ENCODE measurements at places on chromosomes 7 and 10.

DNA sequence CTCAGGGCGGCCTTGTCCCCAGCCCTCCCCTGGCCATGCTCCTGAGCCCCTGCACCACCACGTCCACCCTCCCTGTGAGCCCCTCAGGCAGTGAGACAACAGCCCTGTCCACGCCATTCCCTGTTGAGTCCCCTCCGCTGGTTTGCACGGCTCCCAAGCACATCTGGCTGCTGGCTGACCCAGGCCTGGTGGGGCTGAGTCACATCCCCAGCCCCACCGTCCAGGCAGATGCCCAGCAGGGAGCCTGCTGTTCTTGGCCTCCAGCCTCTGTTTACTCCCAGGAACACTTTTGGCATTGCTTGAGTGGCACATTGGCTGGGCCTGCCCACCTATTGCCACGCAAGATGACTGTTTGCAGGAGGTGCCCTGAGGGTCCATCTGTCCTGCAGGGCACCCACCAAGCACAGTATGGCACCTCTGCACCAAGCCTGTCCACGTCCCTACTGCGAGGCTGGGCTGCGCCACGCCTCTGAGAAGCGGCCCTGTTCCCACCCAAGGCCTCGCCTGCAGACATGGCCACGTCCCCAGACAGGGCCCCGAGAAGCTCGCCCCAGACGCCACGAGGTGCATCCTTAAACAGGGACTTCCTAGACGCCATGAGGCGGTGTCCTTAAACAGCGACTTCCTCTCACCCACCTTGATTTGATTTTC lies 48.4 kb upstream of the INPP5A start:
- DNase-seq: no peak

DNA sequence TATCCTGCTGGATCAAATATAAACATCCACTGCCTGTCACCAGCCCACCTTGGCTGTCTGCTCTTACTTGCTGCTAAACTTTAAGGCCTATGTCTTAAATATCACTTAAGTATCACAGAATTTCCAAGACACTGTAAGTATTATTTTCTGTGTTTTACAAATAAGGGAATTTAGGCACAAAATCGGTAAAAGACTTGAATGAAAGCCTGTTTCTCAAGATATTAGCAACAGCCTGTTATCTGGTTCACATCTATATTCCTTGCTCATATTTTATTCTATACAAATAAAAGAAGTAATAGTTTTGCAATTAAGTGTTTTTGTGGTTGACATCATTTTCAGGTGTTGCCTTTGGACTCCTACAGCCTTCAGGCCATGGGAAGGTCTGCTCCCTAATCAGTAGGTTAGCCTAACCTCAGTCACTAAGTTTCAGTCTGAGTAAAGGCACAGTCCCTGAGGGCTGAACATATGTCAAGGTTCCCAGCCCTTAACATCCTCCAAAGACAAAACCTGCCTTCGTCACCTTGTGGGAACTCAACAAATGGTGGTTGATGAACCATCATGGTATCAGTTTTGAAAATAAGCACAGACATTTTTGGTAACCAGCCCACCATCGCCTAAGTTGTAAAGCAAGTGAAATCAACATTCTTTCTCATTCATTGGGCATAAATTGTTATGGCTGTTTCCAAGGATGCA lies 127.1 kb downstream of the CREB5 start:
- DNase-seq: no peak

DNA sequence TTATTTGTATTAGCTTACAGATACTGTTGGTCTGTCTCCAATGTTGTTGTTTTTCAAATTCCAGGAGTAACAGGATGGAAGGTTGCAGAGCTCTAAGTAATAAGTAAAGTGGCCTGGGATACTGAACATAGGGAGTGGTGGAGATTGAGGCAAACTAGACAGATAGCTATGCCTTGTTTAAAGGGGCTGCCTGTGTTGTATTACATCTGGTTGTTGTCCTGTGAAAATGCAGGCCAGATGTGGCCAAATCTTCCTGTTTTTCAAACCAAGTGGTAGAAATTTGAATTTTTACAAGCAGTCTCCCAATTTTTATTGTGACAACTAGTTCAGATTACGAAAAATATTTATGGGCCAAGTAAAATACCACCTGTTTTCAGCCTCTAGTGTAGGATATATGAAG lies 33.5 kb downstream of the BICC1 start:
- DNase-seq: no peak

GRCh38 chr10:3902054-3902808 lies 117.2 kb upstream of the KLF6 start:
- DNase-seq: no peak

DNA sequence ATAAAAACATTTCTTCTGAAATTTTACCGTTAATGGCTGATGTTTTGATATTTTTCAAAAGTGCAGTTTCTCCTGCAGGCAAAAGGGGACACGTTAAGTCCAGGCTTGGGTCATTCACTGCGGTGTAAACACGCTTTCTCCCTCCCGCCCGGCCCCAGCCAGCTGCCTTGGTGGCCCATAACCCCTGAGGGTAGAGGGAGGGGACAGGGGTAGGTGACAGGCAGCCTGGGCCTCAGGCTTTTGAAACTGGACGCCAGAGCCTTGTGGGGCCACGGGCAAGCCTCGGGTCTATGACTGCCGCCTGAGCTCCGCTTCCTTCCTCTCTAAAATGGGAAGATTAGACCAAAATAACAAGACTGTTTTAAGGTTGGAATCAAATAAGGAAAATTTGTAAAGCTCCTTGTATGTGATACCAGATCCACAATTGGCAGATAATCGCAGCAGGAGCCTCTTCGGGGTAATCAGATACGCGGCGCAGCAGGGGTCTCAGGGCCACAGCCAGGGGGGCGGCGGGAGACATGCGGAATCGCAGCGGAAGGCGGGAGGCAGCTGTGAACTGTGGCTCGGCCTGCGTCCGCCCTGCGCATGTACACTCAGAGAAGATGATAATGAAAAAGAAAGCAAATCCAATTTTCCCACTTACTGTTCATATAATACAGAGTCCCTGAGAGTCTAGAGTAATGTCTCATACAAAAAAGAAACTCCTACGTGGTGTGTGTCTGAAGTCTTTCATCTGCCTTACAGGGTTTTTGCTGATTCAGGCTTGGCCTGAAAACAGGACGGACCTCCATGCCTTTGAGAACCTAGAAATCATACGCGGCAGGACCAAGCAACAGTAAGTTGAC lies 138.3 kb downstream of the EGFR start:
- no peak for DNase-seq

DNA sequence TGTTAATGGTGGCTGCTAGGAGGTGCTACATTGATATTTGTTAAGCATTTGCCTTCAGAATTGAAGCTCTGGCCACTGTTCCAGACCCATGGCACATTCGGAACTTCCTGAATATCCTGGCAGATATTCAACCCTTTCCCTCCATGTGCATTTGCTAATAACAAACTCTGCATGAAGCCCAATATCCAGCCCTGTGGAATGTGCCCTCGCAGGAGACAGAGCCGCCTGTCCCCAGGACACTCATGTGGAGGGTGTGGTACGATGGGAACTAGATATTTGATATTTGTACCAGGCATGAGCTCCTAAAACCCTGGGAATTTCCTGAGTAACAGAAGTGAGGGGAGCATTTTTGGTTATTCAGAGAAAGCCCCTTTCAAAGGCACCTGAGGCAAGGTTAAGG lies 21.6 kb upstream of the ARHGAP22 start:
- DNase-seq: no peak

GRCh38 chr10:125475815-125476214 lies 207.1 kb downstream of the TEX36 start:
- DNase-seq: no peak

DNA sequence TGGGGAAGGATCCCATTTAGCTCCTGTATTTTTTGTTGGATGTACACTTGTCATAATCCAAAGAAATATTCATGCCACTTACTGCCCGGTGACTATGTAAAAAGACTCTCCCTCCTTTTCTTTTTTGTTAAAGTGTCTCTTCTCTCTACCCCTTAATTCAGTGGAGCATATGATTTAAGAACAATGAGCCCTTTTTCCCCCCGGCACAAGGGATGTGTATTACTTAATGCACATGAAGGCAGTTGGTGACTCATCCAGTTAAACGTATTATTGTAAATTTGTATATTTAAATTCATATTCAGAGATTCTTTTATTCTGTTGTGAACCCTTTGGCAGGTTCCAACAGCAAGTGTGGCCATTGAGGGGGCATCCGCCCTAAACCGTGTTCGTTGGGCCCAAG lies 241.9 kb downstream of the SLC25A13 start:
- no peak for DNase-seq

- DNase-seq: no peak
Observed at GRCh38 chr10:52351914-52352330, 37.8 kb downstream of the DKK1 start.

DNA sequence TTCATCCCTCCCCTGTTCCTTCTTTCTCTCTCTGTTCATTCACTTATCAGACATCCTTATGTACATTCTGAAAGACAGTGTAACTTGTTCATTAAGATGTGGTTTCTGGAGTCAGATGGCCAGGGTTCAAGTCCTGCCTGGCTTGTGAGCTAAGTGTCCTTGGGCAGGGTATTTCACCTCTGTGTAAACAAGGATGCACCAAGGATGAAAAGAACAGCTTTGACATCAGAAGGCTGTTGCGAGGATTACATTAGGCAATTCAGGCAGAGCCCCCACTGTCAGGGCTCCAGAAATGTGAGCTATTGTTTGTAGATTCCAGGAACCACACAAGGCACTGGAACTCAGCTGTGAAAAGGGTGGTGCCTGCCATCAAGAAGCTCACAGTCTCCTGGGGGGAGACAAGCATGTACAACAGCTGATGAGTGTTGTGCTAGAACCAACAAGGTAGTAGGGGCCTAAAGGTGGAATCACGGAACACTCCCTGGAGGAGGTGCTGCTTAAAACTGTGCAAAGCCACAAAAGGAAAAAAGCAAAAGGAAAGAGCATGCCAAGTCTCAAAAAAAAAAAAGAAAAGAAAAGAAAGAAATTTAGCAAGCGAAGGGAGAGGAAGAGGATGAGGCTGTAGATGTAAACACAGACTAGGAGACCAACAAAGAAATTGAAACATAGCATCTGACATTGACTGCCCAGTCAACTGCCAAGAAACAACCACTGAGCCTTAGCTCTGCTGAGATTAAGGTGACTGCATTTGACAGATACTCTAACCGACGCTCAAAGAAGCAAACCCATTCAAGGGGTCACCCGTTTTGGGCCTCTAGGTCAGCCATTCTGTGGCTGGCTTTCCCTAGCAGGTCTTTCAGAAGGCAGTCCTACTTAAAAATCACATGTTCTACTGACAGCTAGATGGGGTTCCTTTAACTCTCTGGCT lies 12.5 kb downstream of the PDLIM1 start:
- no peak for DNase-seq

- no peak for DNase-seq
Observed at GRCh38 chr10:1070919-1071318, 14.7 kb downstream of the WDR37 start.

DNA sequence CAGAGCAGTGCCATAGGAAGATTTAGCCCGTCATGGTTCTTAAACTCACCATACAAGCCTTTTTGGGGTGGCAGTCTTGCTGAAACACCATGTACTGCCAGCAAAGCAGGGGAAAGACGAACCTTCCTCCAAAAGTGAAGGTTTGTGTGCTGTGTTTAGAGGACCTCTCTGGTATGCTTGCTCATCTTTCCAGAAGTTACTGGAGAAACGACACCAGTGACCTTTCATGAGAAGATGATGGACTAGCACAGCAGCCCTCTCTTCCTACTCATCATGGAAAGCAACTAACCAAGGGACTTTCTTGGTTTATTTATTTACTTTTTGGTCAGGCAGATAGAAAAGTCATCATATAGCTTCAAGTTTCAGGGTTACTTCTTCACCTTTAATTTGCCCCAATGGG lies 247.4 kb downstream of the PTEN start:
- no peak for DNase-seq

DNA sequence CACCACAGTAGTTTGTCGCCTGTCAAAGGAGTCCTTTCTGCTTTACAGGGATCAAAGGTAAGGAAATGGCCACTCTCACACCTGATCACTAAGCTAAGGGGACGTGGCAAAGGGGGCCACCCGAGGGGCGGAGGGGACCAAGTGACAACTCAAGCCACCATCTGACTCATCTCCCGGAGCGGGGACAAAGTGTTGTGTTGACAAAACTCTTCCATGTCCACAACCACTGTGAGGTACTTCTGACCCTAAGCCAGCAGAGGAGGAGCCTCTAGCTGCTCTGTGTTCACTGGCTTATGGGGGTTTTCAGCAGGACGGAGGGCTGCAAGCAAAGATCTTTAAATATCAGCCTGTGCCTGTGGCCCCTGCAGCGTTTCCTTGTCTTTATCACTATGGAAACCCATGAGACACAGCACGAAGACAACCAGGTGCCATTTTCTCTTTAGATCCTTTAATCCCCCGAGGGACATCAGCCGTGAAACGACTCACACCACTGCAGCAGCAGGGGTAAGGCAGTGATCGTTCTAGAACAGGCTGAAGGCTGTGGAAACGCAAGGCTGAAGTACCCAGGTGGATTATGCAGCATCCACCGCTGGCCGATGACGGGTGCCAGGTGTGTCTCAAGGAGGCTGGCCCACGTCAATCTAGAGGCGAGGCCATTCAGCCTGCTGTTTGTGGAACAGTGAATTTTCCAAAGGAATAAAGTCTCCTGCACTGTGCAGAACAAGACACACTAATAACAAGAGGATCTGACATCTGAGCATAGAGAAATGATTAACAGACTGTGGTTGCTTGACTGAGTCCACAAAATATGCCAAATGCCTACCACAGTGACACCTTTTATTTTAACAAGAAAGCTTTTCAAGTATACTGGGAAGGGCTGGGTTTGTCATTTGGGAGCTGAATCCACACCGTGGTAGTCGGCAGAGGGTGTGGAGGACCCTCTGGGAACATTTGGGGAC lies 26.6 kb upstream of the DDC start:
- DNase-seq: no peak

DNA sequence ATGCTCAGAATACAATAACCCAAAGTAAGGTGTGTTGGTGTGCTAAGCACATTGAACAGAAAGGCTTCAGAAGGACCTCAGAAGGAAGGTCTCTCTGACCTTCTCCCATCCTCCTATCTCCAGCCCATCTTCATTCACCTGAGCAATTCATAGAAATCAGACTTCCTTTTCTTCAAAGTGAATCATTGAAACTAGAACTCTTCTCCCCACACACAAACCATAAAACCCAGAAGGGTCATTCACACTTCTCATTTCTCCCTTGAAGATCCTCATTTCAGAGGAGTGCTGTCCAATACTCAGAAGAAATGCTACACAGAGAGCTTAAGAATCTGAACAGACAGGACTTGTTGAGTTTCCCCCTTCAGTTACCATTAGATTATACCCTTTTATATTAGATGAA lies 89.5 kb downstream of the VWDE start:
- DNase-seq: no peak

DNA sequence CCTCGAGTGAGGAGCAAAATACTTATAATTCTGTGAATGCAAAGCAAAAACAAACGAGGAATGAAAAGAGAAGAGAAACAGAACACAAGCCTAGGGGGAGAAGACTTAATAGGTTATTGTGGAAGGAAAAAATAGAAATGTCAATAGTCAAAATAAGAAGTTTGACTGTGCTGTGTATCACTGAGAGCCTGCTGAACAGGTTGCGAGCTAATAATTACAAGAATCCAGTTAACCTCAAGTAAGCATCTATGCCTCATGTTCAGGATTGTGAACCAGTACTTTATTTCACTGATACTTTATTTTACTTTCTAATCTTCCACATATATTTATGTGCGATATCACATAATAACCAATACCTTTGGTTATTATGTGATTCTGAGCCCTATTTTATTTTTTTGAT lies 316.7 kb downstream of the OTUD1 start:
- no peak for DNase-seq

All from stimulated activated CD4-positive, alpha-beta T cell treated with anti-CD3 and anti-CD28 coated beads, TNF-alpha, amount 100 ng/mL, for 24 hours (primary cell).